ENCODE measurements at places on chromosomes 1 and 21. TPM values are rescaled to one million over a fixed set of nuclear protein-coding genes. Genes with fewer than 3 reads are reported as not detected.

GRCh38 chr21:16588433-16588860 lies 858.7 kb downstream of the USP25 start:
- DNase-seq = no peak

Gene TGFBR3
- 2.9 TPM for total RNA-seq

Gene MTARC1
- 42.4 TPM for total RNA-seq

Gene OVAAL
- not detected for total RNA-seq

DNA sequence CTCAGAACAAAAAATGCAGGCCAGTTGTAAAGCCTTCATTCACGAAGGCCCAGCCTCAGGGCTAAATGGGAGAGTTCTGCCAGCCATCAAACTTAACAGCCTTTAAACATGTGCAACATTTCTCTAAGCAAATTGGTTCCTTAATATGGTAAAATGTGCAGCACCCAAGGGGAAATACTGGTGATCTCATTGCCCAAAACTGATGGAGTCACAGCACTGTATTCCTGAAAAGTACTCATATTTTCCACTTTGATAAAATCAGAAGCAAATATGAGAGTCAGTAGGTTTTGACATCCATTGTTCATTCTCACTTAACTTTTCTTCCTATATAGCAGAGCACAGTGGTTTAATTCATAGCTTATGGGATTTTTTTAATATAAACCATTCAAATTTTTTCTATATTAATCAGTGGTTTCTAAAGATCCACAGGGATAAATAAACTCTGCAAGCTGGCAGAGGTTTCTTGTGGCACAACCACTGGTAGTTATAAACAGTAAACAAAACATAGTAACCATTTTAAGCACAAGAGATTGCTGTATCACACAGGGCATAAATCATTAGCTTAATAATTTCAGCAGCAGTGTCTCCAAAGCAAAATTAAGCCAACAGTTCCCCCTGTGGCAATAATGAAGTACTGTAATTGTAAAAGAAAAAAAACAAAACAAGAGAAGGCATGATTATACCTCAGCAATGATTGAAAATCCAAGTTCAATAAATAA lies 106.9 kb upstream of the LYPLAL1 start:
- no peak for DNase-seq

DNA sequence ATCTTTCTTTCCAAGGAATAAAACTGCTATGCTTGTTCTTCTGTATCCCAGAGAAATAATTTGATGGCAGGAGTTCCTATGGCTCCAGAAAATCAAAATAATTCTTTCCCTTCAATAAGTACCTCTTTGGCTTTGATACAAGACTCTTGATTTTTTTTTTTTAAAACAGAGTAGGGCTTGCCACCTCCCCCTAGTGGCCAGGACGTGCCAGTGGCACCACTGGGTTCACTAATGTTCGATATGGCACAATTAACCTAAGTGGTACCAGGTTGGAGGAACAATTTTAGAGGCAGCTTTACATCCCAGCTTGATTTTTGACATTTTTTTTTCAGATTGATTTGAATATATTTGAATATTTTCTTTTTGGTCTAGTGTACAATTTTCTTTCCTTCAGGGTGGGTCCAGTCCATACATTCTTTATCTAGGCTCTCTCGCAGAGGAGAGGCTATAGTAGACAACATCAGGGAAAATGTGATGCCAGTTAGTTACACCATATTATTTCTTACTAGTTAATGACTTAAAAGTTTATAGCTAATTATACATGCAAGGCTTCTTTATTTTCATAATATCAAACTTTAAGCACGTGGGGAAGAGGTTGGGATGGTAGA lies 330.9 kb downstream of the S1PR1 start:
- no peak for DNase-seq

DNA sequence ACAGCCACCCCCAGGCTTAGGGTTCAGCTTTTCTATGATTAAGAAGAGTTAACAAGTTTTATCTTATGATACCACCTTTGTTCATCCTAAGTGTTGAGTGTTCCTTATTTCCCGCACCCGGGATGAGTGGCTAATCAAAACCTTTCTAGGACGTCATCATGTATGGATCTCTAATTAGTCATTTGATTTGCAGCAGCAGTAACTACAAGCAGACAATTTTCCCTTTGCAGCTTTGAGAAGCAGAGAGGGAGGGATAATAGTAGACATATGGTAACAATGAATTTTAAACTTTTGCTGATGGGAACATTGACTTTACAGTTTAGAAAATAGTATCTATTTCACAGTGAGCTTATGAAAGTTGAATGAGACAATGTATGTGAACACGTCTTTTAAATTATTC lies 30.8 kb upstream of the SLC35F3 start:
- DNase-seq = no peak

Gene RCSD1
- 0.69 TPM for total RNA-seq

GRCh38 chr21:31558189-31558961 lies 101.1 kb upstream of the SOD1 start:
- no peak for DNase-seq

GRCh38 chr1:29583727-29584126 lies 347.4 kb downstream of the PTPRU start:
- DNase-seq = no peak

Gene PLEKHN1
- total RNA-seq = 1.5 TPM
